Fibroblast of skin of right biceps (primary cell): ENCODE measurements at places on chromosomes 7 and 10.

GRCh38 chr10:88092973-88093372 is 229.5 kb downstream of the PTEN start:
- DNase-seq = no peak

DNA sequence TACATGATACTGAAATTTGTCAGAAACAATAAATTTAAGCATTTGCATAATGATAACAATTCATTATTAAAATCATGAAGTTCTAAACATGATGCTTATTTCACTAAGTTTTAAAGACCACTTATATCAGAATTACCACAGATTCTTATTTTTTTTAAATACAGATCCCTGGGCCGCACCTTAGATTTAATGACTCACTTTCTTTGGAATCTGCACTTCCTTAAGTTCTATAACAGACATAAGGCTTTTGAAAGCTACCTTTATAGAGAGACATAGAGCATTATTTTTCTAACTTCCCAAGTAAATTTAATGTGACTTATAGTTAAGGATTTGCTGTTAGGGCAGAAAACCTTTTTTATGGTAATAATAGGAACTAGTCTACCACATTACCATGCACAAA is 214.9 kb downstream of the IPMK start:
- no peak for DNase-seq

DNA sequence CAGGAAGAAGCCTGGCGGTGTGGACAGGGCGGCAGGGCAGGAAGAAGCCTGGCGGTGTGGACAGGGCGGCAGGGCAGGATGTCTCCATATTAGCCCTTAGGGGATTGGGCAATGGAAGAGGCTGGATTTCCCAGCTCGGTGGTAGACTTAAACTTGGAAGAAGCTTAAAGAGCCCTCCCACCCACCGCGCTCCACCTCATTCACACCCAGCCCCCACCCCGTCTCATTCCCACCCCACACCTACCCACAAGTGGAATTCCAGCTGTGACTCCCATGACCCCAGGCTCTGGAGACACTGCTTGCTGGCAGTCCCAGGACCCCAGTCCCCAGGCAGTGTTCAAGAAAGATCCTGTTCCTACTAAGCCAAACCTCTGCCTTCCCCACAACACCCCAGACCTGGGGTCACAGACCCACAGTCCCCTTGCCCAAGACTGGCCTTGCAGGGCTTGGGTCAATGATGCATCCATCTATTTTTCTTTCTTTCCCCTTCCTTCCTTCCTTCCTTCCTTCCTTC is 34.0 kb downstream of the SPDYE6 start:
- DNase-seq = no peak

DNA sequence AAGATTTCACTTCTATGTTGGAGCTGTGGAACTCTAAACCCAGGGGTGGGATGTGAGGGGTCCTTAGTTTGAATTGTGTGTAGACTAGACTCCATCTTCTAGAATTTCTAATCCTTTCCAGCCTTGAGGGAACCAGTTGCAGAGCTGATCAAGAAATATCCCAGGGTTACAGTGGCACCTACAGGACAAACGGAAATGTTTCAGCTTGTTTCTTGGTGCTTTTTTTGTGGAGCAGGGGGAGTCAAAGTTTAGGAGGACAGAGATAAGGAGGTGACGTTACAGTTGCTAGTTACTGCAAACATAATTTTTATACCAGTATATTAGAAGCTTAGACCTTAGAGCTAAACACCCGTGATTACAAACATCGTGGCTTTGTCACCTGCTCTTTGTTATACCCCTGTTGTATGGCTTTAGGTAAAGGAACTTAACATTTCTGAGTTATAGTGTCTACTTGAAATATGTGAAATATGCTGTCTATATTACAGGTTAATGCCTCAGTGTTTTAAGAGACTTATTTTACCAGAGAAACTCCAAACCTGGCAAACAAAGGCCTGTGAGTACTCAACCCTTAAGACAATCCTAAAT is 84.5 kb upstream of the DYNC1I1 start:
- DNase-seq = peak; percentile 23

DNA sequence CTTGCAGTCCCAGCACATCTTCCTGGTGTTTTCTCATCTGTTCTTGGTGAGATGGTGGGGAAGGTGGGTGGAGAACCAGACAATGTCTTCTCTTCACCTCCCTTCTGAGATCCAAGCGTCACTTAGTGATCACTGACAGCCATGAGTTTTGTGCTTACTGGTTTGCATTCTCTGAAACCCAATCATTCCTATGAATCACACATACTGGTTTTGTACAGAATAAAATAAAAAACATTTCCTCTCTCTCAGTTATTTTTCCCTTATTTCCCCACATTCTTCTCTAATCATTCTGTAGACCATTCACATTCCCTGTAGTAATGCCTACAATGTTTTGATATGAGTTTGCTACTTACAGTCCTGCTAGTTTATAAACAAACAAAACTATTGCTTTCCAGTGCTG is 143.8 kb upstream of the SLC13A1 start:
- DNase-seq = no peak

DNA sequence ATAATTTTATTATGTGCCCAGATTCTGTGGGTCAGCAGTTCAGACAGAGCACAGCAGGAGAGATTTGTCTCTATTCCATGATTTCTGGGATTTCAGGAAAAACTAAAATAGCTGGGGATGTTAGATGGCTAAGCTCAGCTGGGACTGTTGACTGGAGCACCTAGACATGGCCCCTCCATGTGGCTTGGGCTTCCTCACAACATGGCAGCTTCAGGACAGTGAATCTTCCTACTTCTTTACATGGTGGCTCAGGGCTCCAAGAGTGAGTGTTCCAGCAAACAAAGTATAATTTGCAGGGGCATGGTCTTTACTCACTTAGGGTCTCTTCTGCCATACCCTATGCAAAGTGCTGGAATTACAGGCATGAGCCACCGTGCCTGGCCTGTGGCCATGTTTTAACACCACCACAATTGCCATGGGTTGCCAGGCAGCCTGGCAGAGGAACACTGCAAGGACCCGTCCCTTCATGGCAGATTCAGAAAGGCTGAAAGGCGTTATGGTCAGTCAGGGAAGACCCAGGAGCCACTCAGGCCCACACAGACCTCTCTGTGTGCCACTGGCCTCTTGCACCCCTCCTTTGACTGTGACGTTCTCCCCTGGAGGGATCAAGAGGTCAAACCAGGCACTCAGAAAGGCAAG is 50.8 kb upstream of the ZMIZ1 start:
- no peak for DNase-seq

- DNase-seq = peak; percentile 6
Measured at GRCh38 chr7:33130184-33130583, 820 bp downstream of the BBS9 start.

- DNase-seq = peak; percentile 45
Measured at GRCh38 chr7:142859829-142860228, 5.0 kb downstream of the EPHB6 start.

DNA sequence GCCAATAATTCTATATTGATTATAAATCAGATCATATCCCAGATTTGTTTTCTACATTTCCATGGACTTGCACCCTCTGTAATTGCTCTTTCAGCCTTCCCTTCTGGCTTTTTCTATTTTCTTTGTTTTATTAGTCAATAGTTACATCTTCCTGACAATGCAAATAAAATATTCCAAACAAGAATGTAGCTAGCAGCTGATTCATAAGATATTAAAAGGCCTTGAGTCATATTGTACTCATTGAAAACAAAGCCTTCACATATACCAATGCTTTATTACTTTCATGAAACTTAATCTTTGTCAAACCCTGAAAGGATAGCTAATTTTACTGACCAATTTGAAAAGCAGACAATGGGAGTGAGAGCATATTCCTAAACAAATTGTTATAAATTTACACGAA is 10.7 kb upstream of the SFMBT2 start:
- no peak for DNase-seq

DNA sequence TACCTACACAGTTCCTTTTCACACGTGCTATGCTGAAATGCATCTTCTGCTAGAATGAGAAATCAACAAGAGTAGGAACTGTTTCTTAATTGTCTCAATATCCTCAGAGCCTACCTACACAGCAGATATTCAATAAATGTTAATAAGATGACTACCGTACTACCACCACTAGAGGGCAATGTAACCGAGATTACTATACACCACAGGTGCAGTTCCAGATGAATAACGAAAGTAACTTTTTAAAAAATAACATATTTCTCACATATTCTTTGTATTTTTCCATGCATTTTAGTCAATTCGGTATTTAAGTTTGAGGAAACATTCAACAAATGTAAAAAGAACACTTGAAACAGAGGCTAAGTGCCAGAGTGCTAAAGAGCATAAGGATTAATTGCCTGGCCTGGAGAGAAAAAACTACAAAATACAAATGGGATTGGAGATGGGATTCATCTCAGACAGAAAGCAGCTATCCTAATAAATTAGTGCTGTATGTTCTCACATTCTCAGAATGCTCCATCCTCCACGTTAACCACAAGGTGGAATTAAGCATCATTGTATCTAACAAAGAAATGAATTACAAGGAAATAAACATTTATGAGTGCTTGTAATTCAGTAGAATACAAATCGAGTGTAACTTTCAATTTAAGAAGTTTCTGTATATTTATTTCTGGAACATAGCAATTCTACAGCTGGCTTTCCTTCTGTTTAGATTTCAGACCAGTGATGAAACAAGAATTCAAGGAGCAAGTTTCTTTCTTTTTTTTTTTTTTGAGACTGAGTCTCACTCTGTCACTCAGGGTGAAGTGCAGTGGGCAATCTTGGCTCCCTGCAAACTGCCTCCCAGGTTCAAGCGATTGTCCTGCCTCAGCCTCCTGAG is 20.3 kb upstream of the HECTD2 start:
- peak; percentile 57 for DNase-seq
